ENCODE measurements at places on chromosomes 7 and 10. TPM values are rescaled to one million over a fixed set of nuclear protein-coding genes. Genes with fewer than 3 reads are reported as not detected.

- DNase-seq, result no peak
These were observed 83.2 kb downstream of the USP6NL start for GRCh38 chr10:11528286-11528685.

DNA sequence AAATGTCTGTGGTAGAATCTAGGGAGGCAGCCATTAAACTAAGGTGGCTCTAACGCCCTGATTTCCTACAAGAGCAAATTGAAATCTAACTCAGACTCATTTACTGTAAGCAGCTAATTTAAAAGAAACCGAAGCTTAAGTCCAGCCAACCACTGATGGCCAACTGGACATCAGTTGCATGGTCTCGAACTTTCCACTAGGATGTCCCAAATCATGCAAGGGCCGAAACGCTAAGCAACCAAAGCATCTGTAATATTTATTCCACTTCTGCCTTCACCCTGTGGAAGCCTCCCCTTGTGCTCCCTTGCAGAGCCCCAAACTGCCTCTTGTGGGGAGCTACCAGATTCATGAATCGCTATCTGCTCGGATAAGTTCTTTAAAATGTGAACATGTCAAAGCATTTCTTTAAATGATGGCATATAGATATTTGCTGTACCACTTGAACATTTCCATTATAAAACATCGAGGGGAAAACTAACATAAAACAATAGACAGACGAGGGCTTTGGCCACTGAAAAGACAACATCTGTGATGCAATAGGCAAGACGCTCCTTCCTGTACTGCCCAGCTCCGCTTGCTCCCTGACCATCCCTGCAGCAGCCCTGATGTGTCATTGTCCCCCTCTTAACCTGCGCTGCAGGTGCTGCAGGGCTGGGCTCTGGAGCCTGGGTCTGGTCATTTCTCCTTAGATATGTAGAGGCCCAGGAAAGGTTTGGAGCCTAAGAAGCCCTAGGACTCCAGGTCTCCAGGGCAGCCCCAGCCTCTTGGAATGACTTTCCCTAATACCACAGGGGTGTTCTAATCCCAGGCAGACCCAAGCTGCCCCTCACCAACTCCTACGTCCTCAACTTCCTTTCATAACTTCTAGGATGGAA lies 2.9 kb upstream of the RBP3 start:
- DNase-seq, result no peak

Gene ANKRD22
- 0.53 TPM for polyA plus RNA-seq

GRCh38 chr10:55183993-55184392 lies 383.0 kb upstream of the PCDH15 start:
- DNase-seq, result no peak

Gene SPDYE1
- not detected for polyA plus RNA-seq

GRCh38 chr10:5944389-5945189 lies 32.8 kb downstream of the IL15RA start:
- DNase-seq, result peak; percentile 75

GRCh38 chr7:16080131-16080530 lies 341.2 kb downstream of the CRPPA start:
- no peak for DNase-seq

DNA sequence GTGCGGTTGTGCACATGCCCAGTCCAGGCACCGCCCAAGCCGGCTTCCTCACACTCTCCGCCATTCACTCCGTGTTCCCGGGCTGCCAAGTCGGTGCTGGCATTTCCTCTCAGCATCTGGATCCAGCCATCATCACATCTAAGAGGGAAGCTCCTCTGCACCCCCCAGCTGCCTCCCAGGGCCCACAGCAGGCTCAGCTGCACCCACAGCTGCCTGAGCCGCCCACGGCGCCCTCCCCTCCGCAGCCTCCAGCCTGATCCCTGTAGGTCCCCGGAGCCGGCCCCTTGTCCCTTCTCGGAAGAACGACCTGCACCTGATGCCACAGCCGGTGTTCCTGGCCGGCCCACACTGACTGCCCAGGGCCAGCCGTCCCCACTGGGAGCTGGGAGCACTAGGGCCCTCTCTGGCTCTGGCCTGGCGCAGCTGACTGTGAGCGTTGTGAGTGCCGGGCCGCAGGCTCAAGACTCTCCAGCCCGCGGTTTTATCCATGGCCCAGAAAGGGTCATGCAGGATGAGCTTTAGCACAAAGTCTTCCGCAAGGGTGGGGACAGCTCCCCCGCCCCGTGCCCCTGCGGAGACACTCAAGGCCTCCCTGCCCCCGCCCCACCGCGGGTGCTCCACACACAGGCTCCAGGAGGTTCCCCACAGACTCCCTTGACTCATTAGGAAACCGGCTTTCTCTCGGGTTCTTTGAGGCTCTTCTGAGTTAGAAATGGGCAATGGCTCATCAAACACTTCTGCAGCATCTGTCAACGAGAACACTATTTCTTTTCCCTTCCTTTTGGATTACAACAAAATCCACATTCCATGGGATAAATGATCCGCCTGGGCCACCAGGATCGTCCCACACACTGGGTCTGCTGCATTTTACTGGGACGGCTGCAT lies 31.2 kb downstream of the CFAP46 start:
- no peak for DNase-seq

DNA sequence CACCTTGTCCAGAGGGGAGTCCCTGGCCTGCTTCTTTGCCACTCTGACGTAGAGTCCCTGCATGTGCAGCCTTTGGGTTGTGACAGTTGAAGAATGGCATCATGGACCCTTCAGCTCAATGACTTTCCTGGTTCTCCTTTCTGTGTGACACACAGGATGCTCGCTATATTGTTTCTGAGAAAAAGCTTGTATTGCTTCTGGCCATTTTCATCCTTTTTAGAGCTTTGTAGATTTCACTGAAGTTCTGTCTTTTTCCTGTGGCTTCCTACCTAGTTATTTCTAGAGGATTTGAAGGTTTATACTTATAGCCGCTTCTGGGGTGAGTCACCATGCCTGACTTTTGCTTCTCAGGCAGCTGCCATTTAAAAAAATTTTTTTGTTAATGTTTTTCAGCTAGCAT lies 27.0 kb downstream of the SND1 start:
- no peak for DNase-seq

DNA sequence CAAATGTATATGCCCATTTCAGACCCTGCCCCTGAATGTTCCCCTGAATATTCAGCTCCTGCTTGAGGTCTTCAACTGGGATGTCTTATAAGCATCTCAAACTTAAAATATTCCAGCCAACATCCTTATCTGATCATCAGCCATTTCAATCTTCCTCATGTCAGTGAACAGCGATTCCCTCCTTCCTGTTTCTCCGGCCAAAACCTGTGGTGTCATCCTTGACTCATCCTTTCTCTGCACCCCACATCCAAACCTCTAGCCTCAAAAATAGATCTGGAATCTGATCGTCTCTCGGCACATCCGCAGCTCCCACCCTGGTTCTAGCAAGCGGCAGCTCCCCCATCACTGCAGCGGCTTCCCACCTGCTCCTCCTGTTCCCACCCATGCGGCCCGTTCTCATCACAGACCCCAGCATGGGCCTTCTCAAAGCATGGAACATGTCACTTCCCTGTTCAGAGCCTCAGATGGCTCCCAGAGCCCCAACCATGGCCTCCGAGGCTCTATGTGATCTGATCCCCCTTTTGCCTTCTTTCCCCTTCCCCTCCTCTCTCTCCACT lies 165.7 kb downstream of the HECW1 start:
- no peak for DNase-seq

- no peak for DNase-seq
These were observed 37.2 kb downstream of the EXOC4 start for GRCh38 chr7:133290041-133290440.

DNA sequence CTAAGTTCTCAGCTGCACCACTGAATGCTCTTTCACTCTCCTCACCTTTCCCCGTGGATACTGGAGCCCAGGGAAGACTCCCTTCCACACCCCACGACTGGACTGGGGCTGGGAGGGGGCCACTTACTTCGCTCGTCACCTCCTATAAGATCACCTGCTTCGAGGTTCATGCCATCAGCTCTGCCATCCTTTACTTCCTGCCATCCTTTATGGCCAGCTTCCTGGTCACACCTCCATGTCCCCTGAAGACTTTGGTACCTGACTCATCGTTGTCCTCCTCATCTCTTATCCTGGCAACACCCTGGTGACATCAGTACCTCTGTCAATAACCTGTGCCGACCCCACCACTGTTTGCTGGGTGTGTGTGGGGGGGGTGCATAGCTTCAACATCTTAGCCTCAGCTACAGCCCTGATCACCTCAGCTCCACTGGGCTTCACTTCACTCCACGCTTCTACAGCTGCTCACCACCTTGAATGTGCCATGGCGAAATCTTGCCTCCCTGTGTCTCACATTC lies 8.7 kb upstream of the VDAC2 start:
- DNase-seq, result peak; percentile 86

- DNase-seq, result peak; percentile 51
These were observed 59.6 kb upstream of the CAPZA2 start for GRCh38 chr7:116802746-116803152.

- no peak for DNase-seq
These were observed 32.7 kb downstream of the KCNMA1 start for GRCh38 chr10:77604941-77605351.

DNA sequence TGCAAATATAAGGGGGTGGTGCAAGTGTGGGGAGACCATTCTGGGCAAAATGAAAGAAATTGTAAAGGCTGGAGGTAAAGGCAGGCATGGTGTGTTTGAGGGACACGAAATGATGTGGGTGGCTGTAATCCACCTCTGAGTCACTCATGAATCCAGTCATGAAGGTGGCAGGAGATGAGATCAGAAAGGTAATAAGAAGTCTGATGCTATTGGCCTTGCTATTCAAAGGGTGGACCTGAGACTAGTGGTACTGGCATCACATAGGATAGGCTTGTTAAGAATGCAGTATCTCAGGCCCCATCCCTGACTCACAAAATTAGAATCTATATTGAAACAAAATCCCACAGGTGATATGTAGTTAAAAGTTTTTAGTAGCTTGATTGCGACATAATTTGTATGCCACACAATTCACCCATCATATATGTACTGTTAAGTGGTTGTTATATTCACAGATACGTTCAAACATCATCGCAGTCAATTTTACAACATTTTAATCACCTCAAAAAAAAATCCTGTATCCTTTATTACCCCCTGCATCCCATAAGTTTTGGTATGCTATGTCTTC lies 85.6 kb downstream of the ST8SIA6 start:
- no peak for DNase-seq

Gene CUZD1
- 1.5 TPM for polyA plus RNA-seq

Data from A549 (cell line).